ENCODE measurements at places on chromosomes 6 and 20.

DNA sequence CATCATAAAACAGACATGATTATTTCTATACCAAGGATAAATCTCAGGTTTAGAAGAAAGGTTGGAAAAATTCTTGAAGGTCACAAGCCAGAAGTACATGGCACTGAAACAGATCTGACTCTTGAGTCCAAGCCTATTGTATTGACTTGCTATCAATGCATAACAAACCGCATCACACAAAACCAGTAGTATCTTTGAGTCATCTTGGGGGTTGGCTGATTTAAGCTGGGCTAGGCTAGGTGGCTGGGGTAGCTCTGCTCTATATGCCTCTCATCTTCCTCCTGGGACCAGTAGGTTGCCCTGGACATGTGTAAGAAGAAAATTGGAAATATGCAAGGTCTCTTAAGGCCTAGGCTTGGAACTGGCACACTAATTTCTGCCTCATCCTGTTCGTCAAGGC, 37.0 kb upstream of the RAB23 start:
- DNase-seq: no peak

GRCh38 chr6:68572975-68573374, 62.1 kb upstream of the ADGRB3 start:
- DNase-seq: no peak

DNA sequence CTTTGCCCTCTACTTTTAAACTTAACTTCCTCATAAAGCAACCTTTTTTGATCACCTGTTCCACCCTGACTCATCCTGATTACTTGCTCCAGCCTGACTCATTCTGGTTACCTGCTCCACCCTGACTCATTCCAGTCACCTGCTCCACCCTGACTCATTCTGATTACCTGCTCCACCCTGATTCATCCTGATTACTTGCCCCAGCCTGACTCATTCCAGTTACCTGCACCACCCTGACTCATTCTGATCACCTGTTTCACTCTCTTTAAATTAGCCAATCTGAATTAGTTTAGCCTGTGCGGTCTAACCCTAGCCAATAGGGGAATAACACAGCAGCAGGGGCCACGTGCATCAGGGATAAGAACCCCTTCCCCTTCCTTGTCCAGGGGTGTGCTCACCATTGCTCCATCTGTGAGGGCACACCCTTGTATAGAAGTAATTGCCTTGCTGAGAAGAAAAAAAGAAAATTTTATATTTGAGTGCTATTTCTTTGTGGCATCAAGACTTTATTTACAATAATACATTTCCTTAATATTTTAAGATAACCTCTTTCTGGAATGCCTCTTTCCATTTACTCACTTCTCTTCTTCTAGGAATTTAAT, 17.9 kb downstream of the HLA-G start:
- DNase-seq: no peak

DNA sequence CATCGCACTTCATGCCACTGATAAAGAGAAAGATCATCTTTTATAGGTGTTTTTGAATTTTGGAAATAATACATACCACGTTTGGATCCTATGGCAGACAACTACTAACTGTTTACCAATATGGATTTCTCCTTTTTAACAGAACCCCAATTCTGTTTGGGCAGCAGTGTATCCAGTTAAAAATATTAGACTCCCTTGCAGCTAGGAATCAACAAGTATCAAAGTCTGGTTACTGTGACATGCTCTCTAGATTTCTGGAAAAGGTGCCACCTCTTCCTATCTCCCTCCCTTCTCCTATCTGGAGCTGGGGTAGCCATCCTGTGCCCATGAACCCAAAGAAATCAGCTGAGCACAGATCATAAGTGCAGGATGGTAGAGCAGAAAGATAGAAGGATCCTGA, 54.1 kb upstream of the DTNBP1 start:
- DNase-seq: no peak

DNA sequence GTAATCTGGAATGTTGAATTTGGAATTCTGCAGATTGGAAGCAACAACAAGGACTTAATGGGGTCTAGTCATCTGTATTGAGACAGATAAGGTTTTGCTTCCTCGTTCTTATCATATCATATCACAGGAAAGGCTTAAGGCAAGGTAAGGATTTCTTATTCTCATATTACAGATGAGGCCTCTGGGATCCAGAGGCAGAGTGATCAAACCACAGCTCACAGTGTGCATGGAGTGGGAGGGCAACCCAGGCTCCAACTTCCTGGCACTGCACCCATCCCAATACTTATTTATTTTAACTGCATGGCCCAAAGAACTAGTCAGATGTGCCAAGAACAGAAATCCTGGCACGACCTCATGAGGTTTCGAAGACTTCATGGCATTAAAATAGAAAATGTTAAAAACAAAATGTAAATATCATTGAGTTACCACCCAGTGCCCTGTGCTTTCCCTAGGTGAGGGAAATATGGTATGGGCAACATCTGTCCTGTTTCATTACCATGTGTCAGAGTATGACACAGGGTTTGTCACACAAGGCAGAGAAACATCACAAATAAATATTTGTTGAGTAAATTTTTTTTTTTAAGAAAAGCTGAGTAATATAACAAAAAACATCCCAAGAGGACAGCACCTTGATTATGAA, 191.9 kb downstream of the ISM1 start:
- no peak for DNase-seq

Measured in right forelimb (tissue), 1 donor.